Right renal cortex interstitium (tissue), 3 donors: ENCODE measurements at places on chromosomes 2 and 18. TPM values are rescaled to one million over a fixed set of nuclear protein-coding genes. Genes with fewer than 3 reads are reported as not detected.

The CIDEA gene
- not detected for polyA plus RNA-seq

The STAT4 gene
- polyA plus RNA-seq, result 5.7 TPM

DNA sequence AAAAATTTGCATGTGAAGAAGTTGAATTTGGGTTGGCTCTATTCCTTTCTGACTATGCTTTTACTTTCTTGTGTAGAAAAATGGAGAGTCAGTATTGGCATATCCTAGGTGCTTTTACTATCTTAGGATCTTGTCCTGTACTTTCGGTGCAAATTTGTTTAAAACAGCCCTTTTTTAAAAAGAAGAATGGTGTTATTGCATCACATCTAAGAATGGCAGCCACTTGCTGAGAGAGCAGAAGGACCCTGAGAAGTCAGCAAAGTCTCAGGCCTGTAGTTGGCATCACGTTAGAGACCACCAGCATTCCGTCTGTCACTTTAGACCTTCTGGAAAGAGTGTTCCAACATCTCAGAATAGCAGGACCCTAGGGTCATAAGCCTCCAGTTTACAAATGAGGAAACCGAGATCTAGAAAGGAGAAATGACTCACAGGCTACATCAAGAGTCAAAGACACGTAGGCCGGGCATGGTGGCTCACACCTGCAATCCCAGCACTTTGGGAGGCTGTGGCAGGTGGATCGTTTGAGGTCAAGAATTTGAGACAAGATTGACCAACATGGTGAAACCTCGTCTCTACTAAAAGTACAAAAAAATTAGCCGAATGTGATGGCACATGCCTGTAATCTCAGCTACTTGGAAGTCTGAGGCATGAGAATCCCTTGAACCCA is 42.5 kb downstream of the SPATS2L start:
- DNase-seq, result no peak

GRCh38 chr2:108436976-108437375 is 12.0 kb upstream of the GCC2 start:
- DNase-seq, result no peak

The COLEC11 gene
- polyA plus RNA-seq, result 1.5 TPM

DNA sequence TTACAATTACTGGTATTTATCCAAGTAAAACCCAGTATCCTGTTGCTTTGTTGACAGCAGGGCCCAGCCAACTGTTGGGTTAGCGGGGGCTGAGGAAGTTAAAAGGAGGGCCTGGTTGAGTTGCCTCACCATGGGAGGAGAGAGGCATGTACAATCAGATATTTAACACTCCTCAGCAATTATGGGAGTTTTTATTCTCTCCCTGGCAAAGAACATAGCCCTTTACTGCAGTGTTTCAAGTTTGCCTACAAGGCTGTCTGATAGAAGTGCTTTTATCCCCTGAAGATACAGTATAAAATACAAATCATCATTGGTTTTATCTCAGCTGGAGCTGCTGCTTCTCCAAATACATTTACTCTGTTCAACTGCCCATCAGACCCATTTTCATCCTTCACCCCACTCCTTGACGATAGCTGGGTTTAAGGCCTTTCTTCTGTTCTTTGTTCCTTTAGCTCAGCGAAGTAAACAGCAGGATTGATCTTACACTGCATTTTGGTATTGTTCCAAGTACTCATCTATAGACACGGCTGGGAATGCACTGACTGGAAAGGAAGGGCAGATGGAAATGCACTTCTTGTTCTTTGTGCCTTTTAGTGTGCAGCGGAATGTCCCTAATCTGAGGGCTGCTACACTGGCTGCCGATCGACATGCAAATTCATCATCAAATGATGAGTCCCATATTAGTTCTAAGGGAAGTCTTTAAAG is 402.5 kb upstream of the SPRED2 start:
- DNase-seq, result no peak

DNA sequence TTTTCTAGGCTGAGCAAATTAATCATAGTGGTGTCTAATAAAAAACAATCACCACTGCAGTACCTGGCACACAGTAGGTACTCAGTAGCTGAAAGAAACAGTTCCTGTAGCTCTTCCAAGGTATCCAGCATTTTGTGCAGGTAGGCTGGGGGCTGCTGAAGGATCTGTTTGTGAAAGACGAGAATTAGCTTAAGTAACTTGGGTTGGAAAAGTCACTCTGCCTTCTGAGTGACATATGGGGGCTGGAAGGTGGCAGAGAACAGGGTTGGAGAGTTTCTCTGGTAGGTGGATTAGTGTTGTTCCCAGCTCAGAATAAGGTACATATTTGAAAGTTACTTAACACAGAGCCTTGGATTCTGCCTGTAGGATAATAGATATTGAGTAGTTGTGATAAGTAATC is 72.8 kb downstream of the FMNL2 start:
- DNase-seq, result no peak

DNA sequence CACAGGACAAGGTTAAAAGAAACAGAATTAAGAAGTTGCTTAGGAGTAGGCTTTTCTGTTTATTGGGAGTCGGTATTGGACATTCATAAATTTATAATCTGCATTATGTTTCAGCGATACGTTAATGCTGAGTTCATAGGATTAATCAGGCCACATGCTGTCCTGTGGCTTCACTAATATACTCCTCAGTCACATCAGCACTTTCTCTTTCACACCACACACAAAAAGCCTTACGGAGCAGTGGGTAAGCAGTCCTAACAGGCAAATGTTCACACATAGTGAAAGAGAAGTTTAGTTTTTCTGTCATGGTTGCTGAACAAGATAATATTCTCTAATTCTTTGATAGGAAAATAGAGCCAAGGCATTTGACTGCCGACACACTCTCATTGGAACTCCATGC is 411.7 kb upstream of the RAB12 start:
- no peak for DNase-seq

The IHH gene
- 1.6 TPM for polyA plus RNA-seq

The CTDP1 gene
- 10.3 TPM for polyA plus RNA-seq

DNA sequence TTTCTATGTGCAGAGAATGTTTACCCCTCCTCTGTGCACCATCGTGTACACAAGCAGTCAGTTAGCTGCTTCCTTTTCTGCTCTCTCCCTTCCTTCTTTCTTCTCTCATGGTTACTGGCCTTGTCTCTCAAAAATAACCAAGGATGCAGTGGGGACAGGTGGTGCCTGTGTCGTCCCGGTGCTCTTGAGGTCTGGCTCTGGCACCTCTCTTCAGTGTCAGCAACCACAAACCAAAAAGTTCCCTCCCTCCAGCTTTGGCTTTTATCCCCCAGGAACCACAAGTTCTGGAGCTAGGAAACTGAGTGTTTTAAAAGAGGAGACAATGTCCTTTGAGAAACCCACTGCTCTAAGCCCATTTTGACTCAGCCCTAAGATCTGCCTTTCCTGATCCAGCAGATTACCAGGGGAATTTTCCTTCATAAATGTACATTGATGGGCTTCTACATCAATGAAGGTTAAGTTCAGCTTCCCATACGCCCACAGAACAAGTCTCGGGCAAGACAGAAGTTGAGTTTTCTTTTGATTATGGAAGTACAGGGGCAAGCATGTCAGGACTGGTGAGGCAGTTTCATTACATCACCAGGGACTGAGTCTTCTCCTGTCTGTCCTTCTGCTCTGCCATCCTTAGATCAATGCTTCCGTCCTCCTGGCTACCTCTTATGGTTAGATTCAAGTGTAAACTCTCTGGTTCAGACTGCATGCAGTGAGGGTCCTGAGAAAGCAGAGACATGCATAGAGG is 232.2 kb downstream of the SETBP1 start:
- DNase-seq, result no peak
